ENCODE measurements at places on chromosomes 2 and 18. TPM values are rescaled to one million over a fixed set of nuclear protein-coding genes. Genes with fewer than 3 reads are reported as not detected.

GRCh38 chr18:36078751-36079529 lies 11.6 kb upstream of the RPRD1A start:
- no peak for DNase-seq

DNA sequence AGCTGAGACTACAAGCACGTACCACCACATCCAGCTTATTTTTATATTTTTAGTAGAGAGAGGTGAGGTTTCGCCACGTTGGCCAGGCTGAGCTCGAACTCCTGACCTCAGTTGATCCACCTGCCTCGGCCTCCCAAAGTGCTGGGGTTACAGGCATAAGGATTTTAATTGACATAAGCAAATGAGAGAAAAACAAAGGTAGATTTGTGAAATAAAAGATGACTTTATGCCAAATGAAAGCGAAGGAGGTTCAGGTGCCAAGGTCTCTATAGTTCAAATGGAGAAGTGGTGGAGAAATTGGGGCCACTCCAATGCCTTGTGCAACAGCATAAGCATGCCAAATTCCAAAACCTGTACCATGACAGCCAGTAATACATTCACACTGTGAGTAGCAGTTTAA lies 180.6 kb downstream of the MREG start:
- DNase-seq, result no peak

GRCh38 chr2:30273574-30273929 lies 42.2 kb downstream of the LBH start:
- no peak for DNase-seq

DNA sequence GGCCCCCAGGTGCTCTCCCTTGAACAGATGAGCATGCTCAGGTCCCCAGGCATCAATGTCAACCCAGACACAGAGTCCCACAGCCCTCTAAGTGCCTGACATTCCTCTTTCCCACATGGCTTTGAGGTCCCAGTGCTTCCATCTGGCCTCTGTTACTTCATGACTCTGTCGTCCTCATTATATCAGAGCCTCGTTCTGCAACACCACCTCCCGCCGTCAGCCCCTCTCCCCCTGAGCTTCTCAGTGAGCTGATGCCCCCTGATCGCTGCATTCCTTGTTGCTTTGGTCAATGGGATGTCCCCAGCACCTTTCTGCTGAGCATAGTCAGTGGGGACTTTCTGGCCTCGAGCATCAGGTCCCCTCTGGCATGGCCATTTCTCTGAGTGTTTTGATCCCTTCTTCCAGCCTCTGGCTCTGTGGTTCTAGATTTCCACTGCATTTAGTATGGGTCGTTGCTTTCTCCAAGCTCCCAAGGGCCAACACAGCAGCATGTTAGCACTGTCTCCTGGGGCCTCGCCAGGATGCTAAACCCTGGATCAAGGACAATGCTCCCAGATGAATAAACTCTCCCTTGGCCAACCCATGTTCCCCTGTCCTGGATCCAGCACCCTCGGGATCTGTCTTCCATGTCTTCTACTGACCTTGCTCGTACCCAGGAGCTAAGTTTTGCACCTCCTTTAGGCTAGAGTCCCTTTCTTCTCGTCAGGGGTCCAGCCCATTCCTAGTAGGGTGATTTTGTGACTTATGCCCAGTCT lies 143.2 kb upstream of the TWIST2 start:
- DNase-seq, result no peak

DNA sequence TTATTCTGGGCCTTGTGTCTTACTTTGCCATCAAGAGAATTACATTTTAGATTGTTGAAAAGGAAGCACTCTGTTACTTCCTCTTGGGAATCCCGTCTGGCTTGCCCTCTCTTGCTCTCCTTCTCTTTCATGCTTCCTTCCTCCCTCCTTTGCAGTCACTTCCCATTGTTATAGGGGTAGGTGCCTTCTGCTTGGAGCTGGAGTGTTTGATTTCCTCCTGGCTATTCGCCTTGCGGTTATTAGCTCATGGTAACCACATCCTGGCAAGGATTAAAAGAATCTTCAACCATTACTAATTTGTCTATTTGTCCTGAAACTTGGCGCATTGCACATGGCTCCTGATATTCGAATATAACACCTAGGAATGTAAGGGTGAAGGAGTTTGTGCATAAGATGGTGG lies 115.0 kb downstream of the CERS6 start:
- no peak for DNase-seq

DNA sequence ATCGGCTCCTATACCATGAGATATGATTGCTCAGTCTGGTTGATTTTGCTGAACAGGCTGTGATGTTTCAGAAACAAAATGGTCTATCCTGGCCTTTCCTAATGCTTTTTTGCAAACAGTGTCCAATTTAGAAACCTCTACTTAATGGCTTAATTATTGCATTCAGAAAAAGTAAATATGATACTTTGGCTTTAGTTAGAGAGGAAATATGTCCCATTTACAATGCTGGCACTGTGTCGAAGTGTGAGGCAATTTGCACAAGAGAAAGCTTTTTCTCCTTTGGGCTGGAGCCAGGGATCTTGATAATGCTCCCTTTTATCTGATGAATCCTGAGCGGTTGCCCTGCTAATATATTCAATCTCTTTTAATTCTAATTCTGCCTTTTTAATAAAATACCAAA lies 418.9 kb downstream of the EPHA4 start:
- DNase-seq, result peak; percentile 91

DNA sequence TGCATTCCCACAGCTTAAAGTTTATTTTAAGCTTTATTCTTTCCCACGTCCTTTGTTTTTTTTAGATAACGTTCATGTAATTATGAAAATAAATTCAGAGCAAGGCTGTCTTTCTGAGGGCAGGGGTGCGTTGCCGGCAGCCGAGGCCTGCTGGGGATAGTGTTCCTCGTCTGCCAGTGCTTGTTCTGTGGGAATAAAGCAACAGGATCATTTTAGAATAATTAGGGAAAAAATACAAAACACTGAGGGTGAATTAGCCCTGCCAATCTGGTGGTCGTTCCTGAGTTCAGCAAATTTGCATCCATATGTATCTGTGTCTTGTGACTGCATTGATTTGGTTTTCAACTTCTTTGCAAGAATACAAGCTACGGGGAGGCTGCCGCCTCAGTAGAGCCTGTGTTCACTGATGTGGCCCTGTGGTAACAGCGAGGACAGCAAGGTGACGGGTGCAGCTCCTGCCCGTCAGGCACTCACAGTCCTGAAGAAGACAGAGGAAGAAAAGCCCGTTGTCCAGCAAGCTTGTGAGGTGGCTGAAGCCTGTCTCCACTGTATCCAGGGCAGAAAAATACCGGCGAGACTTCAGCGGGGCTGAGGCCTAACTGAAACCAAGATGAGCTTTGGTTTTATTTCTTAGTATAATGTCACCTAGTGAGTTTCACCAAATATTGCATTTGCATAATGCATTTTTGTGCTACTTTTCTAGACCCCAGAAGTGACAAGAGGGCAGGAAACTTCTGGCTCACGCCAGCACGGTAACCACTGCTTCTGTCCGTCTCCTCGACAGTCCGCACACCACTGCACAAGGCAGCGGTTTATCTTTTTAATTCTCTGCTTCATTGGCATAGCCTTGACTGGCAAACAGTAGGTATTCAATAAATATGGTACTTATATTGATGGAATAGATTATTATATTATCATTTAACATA lies 64.5 kb downstream of the SH3YL1 start:
- DNase-seq, result no peak

DNA sequence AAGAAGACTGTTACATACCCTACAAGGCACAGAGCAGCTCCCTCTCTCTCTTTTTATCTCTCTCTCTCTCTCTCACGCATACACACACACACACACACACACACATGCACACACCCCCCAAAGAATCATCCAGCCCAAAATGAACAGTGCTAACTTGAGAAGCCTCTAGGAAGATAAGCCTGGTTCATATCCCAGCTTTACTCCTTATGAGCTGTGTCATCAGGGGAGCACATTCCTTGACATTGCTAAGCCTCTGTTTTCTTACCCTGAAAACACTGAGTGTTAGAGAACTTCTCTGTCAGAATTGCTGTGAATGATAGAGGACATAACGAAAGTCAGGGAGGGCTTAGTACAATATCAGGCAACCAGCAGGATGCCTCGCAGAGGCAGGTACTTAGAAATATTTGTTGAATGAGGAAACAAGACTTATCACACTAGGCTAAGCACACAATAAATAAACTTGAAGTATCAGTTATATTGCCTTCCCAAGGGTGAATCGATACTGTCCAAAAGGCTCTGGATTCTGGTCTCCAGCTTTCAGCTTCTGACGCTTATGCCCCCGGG lies 725.6 kb upstream of the ID2 start:
- no peak for DNase-seq

DNA sequence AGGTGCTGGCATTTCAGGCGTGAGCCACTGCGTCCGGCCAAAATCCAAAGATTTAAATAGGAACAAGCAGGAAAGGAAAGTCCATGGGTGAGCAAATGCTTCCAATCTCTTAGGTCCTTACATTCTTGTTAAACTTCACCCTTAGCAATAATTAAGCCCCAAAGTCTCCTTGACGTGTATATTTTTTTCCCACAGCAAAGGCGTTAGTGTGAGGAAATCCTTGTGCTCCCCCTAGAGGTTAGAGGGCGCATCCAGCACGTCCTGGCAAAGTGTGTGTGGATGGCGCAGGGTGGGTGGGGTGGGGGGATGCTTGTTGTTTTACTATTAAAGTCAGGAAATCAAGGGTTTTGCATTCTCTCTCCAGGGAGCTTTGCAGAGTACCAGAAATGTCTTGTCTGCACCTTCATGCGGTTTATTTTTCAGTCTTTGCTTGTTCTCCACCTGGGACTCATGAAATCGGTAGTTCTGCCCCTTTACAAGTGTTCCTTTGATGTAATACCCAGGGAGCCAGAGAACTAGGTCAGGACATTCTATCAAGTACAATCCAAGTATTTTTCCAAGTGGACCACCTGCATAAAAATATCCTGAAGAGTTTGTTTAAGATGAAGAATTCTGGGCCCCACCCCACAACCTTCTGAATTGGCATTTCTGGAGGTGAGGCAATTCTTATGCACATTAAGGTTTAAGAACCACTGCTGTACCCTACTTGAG lies 22.2 kb upstream of the ITSN2 start:
- peak; percentile 45 for DNase-seq

DNA sequence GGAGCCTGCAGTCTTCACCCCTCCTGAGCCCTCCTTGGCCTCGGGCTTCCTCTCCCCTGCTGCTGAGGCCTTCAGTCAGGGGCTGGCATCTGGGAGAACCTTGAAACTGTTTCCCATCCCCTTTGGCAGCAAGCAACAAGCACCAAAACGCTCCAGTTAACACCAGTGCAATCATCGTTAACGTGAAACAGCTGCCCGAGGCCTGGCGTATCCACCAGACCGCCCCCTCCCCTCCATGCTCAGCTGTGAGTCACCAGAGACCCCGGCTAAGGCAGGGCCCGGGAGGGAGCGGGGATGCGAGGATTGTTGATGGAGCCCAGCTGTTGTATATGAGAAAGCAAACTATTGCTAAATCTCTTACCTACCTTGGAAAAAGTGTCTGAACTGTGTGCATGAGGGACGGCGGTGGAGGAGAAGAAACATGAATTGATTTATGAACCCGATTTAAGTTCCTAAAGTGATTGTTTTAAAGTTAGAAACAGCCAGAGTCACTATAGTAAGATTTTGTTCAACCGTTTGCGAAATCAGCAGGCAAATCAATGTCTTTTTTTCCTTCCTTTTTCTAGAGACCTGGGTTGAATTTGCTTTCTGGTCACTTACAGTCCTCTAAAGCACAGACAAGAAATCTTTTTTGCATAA lies 5.2 kb downstream of the ZFP36L2 start:
- DNase-seq, result no peak

GRCh38 chr2:176130147-176130956 lies 847 bp downstream of the HOXD8 start:
- DNase-seq, result peak; percentile 85

GRCh38 chr2:225415792-225416191 lies 16.3 kb downstream of the NYAP2 start:
- DNase-seq, result no peak

- DNase-seq, result no peak
These were observed 57.0 kb upstream of the HDAC4 start for GRCh38 chr2:239457586-239458445.

GRCh38 chr2:43594875-43595274 lies 963 bp downstream of the THADA start:
- DNase-seq, result no peak

GRCh38 chr2:229679393-229680125 lies 34.8 kb downstream of the DNER start:
- DNase-seq, result no peak

DNA sequence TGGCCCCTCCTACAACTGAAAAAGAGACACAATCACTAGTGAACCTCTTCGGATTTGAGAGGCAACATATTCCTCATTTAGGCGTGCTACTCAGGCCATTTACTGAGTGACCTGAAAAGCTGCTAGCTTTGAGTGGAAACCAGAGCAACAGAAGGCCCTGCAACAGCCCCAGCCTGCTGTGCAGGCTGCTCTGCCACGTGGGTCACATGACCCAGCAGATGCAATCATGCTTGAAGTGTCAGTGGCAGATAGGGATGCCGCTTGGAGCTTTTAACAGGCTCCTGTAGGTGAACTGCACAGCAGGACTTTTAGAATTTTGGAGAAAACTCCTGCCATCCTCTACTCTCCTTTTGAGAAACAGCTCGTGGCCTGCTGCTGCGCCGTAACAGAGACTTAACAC lies 578.6 kb upstream of the RAB6C start:
- DNase-seq, result no peak

DNA sequence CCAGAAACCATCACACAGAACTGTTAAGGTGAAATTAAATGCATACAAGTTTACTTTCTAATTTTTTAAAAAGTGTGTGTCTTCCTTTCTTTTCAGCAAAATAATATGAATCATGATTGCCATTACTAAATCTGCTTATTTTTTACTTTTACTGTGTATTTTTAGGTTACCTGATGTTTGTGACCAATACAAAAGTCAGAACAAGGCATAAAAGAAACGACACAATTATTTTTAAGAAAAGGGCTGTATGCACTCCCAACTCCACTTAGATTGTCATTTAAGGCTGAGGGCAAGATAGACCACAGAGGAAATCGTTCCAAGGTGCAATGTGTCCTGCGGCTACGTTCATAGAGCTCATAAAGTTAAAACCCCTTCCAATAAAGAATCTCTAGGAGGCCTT lies 797.0 kb downstream of the TDRD15 start:
- DNase-seq, result no peak

DNA sequence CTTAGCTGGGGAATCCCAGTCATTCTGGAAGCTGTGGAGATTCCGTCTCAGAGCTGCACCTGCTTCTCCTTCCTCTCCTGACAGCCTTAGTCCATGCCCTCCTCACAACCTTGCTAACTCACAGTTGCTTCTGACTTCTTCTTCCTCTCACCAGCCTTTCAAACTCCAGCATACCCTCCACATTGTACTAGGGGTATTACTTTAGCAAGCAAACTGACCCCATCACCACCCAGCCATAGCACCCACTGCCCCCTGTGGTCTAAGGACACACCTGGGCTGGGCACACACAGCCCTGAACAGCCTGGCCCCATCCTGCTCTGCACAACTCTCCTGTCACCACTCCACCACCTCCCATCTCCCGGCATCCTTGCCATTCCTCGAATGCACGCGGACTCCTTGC lies 208.2 kb downstream of the FBXO15 start:
- DNase-seq, result no peak

SLC40A1 gene
- polyA plus RNA-seq, result 25.7 TPM

SCYGR4 gene
- 0.57 TPM for polyA plus RNA-seq

LDLRAD4 gene
- 26.7 TPM for polyA plus RNA-seq

SULT1C2 gene
- 2.8 TPM for polyA plus RNA-seq

BMP10 gene
- not detected for polyA plus RNA-seq

TFCP2L1 gene
- polyA plus RNA-seq, result 0.89 TPM

ARL4C gene
- 74.4 TPM for polyA plus RNA-seq

LOXHD1 gene
- 0.14 TPM for polyA plus RNA-seq

LRP1B gene
- polyA plus RNA-seq, result 22.1 TPM

GPR45 gene
- polyA plus RNA-seq, result 3.6 TPM

GKN1 gene
- not detected for polyA plus RNA-seq

Data from spinal cord (tissue), 10 donors.